ENCODE measurements at places on chromosomes 4 and X.

GRCh38 chr4:81724925-81725329 is 253.2 kb upstream of the RASGEF1B start:
- DNase-seq, result peak; percentile 25

- no peak for DNase-seq
Measured at GRCh38 chr4:13546941-13547484, 2.7 kb upstream of the NKX3-2 start.

DNA sequence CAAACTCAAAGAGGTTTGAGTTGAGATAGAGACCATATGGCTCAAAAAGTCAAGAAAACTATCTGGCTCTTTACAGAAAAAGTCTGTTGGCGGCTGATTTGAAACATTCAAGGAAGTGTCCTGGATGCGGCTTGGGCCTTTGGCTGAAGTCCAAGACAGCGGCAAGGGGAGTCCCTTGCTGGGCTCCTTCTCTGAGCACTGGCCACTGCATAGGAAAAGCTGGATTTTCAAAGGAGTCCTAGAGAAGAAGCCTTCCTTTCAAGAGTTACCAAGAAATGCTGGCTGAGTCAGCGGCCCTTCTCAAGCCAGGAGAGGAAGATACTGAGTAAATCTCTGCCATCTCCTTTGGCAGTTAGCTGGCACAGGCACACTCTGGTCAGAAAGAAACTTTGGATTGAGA is 12.1 kb downstream of the APLN start:
- no peak for DNase-seq

DNA sequence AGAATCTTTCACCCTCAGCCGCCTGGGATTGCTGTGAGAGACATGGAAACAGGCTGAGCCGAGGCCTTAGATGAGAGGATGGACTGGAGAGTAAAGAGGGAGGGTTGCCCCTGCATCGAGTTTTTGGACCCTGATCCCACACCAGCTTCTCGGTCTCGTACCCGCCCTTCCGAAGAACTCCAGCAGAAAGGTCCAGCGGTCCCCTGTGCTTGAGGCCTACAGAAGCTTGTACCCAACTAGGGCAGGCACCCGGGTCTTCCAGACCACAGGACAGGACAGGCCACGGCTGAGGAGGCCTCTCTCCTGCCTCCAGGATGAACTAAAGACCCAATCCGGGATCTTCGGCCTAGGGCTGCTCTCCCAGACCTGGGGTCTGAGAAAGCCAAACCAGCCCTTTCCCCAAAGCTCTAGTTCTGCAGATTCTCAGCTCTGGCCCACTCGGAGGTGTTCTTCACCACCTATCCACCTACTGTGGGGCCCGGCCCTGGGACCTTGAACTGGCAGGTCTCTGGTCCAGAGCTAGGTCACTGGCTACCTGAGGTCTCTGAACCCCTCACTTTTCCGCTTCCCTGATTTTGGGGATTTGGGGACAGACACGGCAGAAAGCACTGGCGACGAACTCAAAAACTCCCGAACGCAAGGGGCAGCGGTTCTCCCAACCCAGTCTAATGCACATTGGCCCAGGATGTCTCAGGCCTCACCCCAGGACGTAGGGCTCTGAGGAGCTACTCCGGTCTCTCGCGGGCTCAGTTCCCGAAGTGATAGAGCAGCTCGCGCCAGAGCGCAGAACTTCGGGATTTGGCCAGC is 1.1 kb downstream of the NKX3-2 start:
- DNase-seq, result no peak

GRCh38 chr4:77145842-77146185 is 11.2 kb upstream of the CCNG2 start:
- no peak for DNase-seq

DNA sequence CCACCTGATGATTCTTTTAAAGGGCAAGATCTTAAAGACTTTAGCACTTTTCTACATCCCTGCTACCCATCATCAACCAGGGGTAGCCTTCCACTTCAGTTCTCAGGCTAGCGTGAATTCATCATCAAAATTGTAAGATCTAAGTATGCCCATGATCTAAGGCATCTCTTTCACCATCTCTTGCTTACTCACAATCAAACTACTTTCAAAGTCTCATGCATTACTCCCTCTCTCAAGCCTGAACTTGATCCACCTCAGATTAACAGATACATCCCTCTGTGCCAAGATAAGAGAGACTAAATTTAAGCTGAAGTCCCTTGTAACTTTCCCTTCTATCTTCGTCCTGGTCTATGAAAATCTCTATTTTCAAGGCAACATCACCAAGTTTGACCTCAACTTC is 62.8 kb downstream of the DHX15 start:
- no peak for DNase-seq

- DNase-seq, result no peak
Measured at GRCh38 chr4:7781993-7782392, 157.7 kb downstream of the AFAP1 start.

GRCh38 chr4:123116412-123116811 is 194.0 kb upstream of the NUDT6 start:
- DNase-seq, result no peak

DNA sequence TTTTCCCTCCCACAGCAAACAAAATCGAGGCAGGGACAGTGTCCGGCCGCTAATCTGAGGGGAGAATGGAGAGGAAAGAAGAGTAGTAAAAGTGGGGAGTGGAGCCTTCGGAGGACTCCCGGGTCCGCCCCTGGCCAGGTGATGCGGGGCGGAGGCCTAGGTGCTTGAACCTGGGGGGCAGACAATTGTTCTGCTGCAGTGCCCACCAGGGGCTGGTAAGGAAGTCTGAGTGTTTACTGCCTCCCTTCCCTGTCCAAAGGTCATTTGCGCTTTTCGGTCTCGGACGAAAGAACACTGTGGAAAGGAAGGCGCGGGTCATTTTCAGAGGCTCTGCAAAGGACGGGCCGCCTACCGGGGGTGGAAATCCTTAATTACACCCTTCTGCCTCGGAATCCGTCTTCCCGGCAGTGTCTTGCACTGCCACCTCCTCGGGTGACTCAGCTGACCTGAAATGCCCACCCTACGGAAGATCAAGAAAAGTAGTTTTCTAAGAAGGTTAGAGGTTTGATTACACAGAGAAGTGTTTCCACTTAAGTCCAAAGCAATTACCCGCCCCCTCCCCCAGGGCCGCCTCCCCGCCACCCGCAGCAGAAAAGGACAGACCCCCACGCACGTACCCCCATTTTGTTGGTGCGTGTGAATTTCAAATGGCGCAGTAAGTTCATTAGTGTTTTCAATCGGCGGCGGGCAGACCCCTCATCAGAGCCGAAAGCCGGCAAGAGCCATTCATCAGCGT is 99.9 kb upstream of the TENM3 start:
- DNase-seq, result no peak

DNA sequence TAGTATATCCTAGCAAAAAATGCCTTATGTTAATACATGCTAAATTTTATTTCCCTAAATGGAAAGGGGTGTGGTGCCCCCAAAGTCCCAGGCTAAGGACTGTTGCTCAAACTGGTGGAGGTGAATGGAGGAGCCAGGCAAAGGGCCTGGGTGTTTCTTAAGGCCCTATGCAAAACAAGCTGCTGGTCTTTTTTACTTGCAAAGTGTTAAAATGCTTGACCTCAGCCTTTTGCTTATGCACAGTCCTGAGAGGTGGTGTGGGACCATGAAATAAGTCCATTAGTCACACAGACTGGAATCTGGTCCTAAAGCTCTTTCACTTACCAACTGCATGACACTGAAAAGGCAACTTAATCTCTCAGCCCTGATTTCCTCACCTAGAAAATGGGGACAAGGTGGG is 223.5 kb upstream of the MBNL3 start:
- no peak for DNase-seq

DNA sequence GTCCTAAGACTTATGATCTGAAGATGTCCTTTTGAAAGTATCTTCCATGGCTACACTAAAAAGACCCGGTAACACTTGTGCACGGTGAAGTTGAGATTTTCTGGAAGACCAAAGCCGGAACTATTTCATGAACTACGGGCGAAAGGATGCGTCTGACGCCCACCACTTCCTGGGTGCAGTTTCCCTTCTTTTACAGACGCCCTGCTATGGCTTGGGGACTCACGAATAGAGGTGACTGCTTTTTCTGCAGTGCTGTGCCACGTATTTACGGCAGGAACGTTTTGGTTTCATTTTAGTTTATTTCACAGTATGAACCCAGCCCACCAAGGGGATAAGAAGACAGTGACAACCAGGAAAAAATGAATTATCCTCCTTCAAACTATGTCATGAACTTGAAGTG is 180.4 kb downstream of the AFAP1 start:
- DNase-seq, result peak; percentile 54

DNA sequence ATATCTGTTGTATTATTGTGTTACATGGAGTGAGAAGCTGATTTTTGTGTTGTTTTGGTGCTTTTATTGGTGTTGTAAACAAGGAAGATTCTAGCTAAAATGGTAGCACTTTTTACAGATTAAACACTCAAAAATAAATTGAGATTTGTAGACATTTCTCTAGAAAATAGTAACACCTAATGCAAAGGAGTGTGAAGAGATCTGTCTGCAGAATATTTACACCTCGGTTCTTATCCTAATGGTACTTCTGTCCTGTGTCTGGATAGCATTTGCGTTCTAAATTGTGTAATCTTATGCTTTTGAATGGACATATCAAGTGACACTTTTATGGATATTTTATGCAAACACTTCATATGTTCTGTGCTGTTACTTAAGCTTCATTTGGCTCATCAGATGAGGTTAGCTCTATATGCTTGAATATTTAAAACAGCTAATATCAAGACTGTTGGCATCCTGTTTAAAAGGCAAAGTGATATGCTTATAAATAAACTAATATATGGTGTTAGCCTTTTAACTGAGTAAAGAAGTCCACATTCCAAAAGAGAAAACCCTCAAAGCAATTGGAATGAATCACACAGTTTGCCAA is 6.0 kb downstream of the PCDH7 start:
- no peak for DNase-seq

- DNase-seq, result no peak
Measured at GRCh38 chrX:1239681-1240142, 27.3 kb upstream of the CRLF2 start.

DNA sequence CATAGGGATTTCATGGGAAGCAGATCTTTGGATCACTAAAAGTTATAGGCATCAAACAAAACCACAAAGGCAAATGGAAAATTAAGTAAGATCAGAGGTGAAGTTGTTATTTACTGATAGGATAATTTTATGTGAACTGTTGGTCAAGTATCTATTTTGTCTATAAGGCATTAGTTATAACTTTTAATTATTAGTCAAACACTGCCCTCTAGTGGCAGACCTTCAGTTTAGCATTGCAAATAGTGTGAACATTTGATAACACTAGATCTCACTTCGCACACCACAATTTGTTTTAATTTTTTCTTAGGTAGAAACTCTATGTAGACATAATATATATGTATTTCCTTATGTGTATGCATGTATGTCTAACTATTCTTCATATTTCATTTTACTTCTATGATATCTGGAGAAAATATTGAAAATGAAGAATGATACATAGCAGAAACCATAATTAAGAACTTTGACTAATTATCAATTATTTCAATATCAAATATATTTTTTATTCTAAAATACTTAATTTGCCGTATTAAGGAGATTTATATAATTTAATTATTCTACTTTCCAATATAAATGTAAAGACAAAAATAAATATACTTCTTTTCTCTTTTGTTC is 214.5 kb upstream of the TACR3 start:
- DNase-seq, result no peak

- DNase-seq, result no peak
Measured at GRCh38 chrX:78326401-78326800, 1.0 kb downstream of the CYSLTR1 start.

DNA sequence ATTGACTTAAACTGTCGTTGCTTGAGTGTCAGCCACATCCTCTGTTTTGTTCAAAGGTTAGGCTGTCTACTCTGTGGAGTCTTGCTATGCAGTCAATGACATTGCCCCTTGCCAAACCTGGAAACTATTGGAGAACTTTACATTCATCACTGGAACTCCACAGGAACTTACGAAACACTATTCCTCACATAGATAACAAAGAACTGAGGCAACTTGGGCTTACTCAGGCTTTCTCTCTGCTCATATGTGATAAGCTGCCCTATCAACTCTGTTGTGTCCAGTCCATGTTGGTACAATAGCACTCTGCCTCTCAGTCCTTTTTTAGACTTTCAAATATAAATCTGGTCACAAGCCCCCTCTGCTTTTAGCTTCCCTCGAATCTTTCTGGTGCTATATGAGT is 9.4 kb downstream of the NPY5R start:
- no peak for DNase-seq

DNA sequence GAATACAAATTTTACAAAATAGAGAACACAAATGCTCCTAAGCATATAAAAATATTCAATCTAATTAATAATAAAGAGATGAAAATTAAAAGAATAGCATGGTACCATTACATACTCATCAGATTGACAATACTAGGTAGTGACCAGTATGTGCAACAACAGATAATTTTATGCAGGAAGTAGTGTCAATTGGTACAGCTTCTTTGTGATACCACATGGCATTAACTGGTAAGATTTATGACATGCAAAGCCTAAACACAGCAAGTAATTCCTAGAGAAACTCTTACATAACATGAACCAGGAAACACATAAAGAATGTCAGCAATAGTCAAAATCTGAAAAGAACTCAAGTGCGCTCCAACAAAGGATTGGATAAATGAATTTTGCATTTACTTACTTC is 26.3 kb downstream of the CXCL2 start:
- DNase-seq, result no peak

GRCh38 chrX:31320740-31321139 is 248.9 kb upstream of the FTHL17 start:
- DNase-seq, result no peak

DNA sequence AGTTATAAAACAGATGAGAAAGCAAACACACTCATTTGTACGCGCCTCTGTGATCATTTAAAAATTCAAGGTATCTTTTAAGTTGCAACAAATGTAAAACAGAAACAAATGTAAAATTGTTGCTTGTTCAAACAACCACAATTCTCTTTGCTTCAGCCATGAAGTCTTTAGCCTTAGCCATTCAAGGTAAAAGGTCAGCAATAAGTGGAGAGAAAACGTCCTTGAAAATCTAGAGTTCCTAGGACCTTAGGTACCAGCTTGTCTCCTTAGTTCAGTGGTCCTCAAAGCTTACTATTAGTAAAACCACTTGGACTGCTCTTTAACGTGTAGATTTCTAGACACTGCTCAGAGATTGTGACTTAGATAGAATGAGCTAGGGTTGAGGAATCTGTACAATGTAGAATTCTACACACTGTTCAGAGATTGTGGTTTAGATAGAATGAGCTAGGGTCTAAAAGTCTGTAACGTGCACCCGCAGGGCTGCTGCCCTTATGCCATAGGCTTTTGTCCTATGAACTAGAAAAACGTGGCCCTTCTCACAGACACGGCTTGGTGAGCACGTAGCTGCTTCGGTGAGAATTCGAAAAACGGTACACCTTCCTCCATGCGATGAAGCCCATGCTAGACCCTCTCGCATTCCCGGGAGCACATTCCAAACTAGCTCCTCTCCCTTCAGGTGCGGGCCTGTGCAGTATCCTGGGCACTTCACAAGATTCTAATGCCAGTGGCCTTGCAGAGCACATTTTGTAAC is 1.7 kb downstream of the PLAC8 start:
- DNase-seq, result no peak

DNA sequence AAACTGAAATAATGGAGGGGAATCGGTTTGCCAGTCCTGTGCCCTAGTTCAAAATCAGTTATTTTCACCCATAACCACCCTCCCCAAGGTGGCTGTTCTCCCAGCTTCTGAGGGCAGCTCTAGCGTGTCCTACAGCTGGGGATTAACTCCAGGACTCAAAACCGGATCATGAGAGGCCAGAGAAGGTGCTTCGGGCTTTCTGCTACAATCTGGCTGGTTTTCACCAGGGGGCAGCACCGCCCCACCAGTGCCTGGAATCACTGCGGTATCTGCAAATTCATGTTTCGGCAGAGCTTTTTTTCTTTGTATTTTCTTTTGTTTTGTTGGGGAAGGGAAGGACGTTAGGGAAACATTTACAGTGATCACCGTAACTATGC is 28.4 kb downstream of the PDHA1 start:
- DNase-seq, result peak; percentile 65
